ENCODE measurements at places on chromosomes 6 and 20.

DNA sequence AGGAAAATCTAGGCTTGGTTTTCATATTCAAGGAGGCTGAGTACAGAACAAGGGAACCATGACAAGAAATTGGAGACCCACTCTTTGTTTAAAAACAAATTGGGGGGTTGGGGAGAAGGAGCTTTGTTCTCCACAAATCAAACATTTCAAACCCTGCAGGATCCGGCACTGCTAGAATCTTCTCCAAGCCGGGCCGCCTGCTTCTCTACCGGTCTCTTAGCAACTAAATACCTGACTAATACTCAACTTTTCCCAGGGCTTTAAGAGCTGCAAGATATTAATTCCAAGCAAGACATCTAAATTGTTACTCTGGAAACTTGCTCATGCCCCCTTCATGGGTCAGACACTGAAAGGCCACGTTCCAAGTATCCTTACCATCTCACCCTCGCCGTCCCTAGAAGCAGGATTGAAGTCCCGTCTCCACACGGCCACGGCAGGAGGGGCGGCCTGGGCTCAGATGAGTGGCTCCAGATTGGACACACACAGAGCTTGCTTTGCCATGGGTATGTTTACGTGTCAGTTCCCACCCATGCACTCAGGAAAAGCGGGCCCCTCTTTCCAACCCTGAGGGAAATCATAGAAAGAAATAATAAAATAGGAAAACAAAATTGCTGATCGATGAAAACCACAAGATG lies 126.4 kb upstream of the CDH4 start:
- DNase-seq, result no peak

GRCh38 chr20:53672484-53673129 lies 79.0 kb upstream of the ZNF217 start:
- DNase-seq, result no peak

GRCh38 chr6:131523988-131524673 lies 48.9 kb upstream of the ARG1 start:
- DNase-seq, result no peak

DNA sequence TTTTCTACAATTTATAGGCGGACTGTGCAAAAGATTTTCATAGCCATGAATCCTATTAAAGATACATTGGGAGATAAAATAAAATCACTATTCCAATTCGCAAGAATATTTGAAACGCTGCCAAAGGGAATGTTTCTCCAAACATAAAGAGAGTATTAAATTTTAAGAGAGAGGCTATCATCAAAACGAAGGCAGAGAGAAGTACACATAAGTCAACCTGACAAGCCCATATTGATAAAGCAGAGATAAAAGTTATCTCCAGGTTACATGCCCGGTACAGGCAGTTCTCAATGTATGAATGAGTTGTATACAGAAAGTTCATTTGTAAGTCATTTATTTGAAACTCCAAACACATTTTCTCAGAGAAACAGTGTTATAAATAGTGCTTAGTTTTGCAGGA lies 193.1 kb downstream of the ATXN1 start:
- DNase-seq, result no peak

DNA sequence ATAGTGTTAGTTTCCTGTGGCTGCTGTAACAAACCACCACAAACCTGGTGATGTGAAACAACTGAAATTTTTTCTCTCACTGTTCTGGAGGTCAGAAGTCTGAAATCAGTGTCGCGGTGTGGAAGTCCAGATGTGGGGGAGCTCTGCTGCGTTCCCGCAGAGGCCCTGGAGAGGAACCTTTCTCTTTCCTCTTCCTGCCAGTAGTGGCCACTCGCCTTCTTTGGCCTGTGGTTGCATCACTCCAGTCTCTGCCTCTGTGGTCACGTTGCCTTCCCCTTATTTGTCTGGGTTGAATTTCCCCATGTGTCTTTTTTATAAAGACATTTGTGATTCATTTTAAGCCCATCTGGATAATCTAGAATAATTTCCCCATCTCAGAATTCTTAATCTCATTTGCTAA lies 295.5 kb upstream of the FLRT3 start:
- no peak for DNase-seq

GRCh38 chr20:60046011-60046413 lies 87.8 kb downstream of the CDH26 start:
- no peak for DNase-seq

DNA sequence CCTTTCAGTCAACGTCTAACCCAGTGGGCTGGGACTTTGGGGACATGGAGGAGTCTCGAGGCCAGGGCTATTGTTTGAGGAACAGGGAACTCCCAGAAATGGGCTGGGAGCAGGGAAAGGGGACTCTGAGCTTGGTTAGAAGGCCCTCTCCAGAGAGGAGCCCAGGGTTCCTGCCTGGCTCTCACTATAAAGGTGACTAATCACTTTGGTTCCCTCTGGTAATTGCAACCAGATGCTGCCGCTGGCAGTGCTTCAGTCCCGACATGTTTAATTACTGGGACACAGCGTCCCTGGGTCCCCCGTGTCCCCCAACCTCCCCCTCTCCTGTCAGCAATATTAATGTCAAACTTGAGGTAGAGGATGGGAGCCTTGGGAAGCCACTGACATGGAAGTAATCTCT lies 5.0 kb upstream of the GDF5 start:
- DNase-seq, result no peak

- no peak for DNase-seq
Observed at GRCh38 chr20:20712004-20712473, 405 bp downstream of the RALGAPA2 start.

DNA sequence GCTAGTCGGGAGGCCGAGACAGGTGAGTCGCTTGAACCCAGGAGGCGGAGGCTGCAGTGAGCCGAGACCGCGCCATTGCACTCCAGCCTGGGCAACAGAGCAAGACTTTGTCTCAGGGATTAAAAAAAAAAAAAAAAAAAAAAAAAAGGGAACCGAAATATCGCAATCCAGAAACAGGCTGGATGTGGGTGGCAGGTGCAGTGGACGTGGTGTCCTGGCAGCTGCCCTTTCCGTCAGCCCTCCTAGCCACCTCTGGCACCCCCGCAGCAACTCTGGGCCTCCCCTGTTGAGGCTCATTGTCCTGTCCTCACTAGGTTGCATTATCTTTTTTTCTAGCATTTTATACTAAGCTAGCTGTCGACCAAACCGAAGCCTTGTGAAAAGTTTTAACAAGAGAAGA lies 113.5 kb downstream of the DTNBP1 start:
- no peak for DNase-seq
